ENCODE measurements at places on chromosomes 4 and X.

DNA sequence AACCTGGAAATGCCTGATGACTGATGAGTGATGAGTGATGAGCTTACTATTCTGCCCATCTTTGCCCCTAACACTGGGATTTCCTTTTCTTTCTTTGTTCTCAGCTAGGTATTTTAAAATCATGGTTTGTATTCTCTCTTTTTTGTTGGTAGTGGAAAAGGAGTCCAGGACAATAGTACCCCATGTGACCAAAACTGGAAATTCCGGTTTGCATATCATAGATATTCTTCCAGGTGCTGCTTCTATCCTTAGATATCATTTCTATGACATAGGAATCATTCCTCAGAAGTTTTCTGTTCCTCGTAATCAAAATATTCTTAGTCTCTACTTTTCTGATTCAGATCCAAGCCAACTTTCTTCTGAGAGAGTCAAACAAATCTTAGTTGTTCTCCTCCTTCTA, 320.5 kb upstream of the TET2 start:
- DNase-seq = peak; percentile 1

DNA sequence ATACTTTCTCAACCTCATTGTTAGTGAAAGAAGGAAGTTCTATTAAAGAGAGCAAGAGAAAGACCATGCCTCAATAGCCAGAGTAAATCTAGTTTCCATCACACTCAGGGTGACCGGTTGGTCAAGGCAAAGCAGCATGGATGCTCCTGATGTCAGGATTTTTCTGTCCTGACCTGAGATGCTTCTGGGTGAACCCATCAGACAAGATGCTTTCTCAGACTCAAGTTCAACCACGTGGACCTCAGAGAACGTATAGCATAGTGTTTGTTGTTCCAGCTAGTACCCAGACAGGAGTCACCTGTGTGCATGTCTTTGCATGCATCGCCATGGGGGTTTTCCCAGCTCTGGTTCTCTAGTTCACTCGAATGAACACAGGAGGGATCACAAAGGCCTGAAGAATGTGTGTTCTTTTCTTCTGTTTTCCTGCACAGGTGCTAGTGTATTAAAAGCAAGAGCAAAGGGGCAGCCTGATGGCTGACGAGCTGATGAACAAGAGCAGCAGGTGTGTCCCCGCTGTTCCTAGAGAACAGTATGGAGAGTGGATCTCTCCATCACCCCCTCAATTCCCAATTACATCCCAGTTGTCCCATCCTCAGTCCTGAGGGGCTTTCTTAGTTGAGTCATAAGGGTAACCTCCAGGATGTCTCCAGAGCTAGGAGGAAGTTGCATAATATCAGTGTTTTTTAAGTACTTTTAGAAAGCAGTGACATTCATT, 110.5 kb upstream of the ENPP6 start:
- peak; percentile 96 for DNase-seq

- no peak for DNase-seq
Observed at GRCh38 chr4:518569-519083, 19.6 kb downstream of the PIGG start.

DNA sequence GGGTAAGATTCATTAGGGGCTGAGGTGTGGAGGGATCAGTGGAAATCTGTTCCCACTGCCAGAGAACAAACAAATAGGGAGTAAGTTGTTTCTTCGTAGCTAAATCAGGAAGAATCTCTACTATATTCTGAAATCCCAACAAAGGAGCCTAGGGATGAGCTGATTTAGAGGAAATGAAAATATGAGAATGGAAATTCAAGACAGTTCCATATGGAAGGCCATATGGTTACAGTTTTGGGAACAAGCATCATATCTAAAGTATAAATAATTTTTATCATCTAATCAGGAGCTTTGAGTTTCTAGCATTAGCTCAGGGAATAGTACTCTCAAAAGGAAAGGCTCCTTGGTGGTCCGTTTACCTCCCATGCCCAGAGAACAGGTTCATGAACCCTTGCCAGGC, 218.2 kb downstream of the AASDH start:
- no peak for DNase-seq

GRCh38 chr4:162341533-162341932, 177.7 kb upstream of the FSTL5 start:
- DNase-seq = no peak

- DNase-seq = no peak
Observed at GRCh38 chr4:53929955-53930798, 134.2 kb downstream of the CHIC2 start.

Measured in epithelial cell of prostate (primary cell).